Tibial nerve (tissue), 4 donors: ENCODE measurements at places on chromosomes 11 and 22.

DNA sequence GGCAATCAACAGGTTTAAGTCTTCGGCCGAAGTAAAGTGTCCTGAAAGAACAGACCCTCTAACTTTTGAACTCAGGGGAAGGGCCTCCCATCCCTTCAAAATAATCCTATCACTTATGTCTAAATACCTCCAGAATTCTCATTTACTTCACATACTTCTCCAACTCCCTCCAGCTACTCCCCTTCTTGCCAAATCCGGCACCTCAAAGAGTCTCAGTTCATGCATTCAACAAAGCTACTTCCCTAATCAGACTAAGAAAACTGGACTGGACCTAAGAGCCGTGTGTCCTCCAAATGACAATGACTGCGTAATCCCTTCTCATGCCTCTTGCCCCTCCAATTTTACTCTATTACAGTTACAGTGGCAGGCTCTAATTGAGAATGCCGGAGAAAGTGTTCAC lies 1.3 kb downstream of the DDB1 start:
- no peak for DNase-seq

GRCh38 chr11:2667940-2668339 lies 31.9 kb downstream of the KCNQ1OT1 start:
- DNase-seq, result no peak

GRCh38 chr11:34431979-34432378 lies 6.8 kb upstream of the CAT start:
- DNase-seq, result no peak

DNA sequence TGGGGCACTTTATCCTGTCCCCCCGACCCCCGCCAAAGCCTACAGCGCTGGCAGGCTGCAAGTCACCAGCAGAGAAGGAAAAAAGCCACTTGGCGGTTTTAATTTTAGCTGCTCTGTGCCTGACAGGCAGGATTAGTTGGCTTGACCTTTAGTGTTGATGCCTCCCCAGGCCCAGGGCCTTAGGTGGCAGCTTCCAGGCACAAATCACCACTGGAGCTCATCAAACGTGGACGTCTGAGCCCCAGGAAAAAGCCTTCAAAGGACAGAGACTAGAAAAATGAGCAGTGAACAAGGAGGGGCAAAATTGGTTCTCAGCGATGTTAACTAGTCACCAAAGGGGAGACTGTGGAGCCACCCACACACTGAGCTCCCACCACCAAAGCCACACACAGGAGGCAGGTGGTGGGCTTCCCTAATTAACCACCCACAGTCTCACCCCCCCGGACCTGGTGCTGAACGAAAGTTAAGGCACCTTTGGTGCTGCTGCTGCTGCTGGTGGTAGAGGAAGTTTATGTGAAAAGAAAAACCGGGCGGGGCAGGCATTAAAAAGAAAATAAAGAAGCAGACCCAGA lies 4.4 kb upstream of the PYGM start:
- no peak for DNase-seq

DNA sequence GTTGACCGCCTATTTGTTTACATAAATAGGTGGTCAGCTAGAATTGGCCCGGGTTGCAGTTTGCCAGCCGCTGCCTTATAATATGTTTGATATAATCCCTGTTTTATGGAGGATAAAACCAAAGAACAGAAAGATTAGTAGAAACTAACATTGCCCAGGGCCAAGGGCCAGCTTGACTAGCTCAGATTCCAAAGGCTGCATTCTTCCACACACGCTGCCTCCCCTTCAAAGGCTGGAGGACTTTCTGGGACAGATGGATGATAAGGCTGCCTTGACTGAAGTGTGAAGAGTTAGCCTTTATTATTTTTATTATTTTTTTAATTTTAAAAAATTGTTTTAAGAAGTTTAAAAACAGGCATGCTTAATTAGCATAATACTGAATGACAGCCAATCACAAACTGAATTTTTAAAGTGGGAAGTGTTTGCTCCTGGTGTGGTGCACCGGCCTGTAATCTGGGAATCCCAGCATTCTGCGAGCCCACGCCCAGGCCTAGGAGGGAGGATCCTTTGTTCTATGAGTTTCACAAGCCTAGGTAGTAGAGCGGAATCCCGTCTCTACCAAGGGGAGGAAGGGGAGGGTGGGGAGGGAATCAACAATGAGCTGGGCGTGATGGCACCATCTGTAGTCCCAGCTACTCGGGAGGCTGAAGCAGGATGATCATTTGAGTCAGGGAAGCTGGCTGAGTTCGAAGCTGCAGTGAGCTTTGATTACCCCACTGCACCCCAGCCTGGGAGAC lies 114.9 kb downstream of the NAV2 start:
- DNase-seq, result no peak
